ENCODE measurements at places on chromosomes 2 and 18.

GRCh38 chr2:233387667-233388528 is 33.6 kb downstream of the DGKD start:
- no peak for DNase-seq

- no peak for DNase-seq
Observed at GRCh38 chr2:226669249-226669648, 130.4 kb downstream of the IRS1 start.

- no peak for DNase-seq
Observed at GRCh38 chr18:23378302-23378686, 74.8 kb upstream of the RIOK3 start.

GRCh38 chr2:230907361-230908091 is 17.5 kb downstream of the GPR55 start:
- DNase-seq, result no peak

GRCh38 chr2:9206991-9207640 is 504 bp downstream of the ASAP2 start:
- no peak for DNase-seq

DNA sequence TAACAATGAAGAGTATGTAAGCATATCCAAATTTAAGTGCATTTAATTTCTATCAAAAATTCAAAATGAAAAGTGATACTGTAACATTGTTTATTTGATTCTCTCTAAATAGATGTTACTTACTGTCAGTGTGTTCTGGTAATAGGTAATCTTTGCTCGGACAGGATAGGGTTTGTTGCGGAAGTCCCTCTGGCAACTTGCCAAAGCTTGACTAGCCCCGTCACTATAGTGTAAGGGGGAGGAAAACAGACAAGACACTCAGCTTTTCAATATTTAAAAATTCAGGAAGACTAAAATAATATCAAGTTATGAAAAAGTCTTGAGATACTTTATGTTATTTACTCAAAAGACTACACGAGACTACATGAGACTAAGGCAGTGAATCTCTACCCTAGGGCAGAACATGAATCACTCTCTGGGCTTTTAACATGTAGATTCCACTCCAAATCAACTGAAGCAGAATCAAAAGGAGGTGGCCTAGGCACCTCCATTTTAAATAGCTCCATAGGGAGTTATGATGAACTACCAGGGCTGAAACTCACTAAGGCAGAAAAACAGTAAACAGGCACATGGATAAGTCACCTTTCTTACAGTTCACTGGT is 5.9 kb downstream of the LMAN1 start:
- DNase-seq, result no peak

DNA sequence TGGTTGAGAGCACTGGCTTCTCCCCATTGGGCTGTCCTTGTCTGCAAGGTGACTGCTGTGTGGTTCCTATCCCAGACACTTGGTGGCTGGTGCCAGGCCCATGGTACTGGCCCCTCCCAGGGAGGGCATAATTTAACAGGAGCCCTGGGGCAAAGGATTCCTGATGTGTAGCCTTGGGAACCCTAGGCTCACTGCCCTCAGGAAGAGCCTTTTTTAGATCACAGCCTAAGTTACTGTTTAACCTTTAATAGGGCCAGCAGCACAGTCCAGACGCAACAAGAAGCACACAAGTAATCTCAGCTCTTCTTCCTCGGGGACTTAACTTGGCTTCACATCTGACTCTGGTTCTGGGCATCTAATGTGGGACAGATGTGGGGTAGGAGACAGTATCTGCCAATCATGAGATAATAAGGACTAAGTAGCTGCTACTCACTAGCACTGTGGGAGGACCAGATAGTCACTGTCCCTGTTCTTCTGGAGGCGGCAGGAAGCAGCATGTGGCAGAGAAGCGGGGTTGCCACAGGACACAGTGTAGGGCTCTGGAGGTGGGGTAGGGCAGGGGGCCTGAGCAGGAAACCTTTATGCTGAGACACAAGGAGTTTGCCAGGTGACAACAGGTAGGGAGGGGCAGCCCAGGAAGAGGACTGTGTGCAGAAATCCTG is 136.3 kb downstream of the TMEM17 start:
- no peak for DNase-seq

GRCh38 chr2:98912221-98912851 is 23.7 kb downstream of the CRACDL start:
- no peak for DNase-seq

DNA sequence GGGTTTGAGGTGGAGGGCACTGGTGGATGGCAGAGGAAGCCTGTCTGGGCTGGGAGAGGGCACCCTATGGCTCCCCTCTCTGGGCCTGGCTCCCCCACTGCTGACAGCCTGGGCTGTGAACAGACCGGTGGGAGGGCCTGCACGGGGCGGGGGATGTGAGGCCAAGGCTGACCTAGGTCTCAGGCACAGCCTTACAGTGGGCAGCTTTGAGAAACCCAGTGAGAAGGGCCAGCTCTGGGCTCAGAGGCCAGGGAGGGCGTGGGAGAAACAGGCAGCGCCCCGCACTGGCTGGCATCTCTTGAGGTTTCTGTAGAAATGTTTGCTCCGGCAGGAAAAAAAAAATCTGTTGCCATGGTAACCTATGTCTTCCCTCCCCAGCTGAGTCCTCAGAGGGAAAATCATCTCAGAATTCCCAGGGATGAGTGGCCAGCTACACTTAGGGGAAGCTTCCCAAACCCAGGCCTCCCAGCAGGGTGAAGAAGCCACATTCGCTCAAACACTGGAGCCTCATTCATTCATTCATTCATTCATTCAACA is 71.7 kb upstream of the TAF1B start:
- no peak for DNase-seq

DNA sequence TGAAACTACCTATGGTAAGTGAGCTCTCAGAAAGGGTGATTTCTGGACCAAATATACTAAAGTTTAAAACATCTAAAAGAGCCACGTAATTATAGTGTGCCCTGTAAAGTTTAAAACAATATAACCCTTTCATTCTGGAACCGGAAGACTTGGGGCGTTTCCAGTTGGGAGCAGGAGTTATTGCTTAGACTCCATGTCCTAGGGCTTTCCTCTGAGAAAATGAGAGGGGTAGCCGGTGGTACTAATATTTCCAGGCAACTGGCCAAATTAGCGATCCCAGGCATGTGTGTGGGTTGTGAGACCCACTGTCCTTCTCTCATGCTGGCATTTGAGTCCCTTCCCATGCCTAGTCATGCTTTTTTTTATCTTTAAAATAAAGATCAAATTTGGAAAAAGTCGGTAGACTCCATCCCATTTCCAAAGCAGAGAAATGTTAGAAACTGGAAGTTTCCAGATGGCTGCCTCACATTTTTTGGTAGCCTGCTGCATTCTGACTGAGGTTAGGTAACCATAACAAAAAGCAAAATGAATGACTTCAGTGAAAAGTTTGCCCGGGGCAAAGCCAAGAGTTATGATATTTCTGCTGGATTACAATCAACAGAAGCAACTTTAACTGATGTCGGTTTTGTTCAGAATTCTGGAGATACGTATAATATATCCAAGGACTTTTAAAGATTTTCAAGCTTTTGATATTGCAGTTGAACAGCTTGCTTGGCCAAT is 227.4 kb downstream of the SS18 start:
- no peak for DNase-seq

- DNase-seq, result no peak
Observed at GRCh38 chr2:216298719-216299495, 73.4 kb downstream of the MARCHF4 start.

DNA sequence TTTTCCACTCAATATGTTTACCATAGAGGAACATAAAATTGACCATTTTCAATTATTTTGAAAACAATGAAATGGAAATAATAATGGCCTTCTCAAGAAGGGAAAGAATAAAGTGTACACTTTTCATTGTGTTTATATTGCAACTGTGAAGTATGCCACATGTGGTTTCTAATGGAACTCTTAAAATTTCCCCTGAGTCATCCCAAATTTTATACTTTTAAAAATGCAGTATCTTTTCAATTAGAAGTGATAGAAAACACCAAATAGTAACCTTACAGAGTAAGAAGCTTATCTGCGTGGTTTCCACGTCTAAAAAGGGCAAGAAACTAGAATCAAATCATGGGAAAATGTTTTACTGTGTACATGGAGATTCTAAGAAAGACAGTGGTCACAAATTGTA is 70.0 kb downstream of the SCG2 start:
- DNase-seq, result no peak

DNA sequence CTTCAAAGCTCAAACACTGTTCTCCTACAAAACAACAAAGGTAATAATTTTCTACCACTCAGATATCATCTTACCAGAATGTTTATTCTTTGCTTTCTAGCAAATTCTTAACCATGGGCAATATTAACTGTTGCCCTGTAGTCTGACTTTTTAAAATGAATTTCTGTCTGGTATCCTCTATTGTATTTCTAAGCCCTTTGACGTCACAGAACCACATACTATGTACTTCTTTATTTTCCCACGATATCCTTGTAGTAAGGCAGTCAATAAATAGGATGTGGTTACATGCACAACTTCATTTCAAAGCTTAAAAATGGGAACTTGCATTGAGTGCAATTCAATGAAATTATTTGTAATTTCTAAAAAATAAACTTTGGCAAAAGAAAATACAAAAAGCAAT is 58.7 kb downstream of the THADA start:
- no peak for DNase-seq

GRCh38 chr18:5144629-5145028 is 52.4 kb downstream of the AKAIN1 start:
- no peak for DNase-seq

GRCh38 chr18:23451011-23451410 is 2.1 kb upstream of the RIOK3 start:
- DNase-seq, result no peak

- no peak for DNase-seq
Observed at GRCh38 chr2:130916438-130916705, 79.7 kb downstream of the ARHGEF4 start.

- peak; percentile 34 for DNase-seq
Observed at GRCh38 chr18:25896178-25896780, 194.1 kb downstream of the SS18 start.

Measured in activated CD8-positive, alpha-beta T cell treated with anti-CD3 and anti-CD28 coated beads for 36 hours (primary cell).